ENCODE measurements at places on chromosomes 2 and 18. TPM values are rescaled to one million over a fixed set of nuclear protein-coding genes. Genes with fewer than 3 reads are reported as not detected.

- DNase-seq: no peak
Measured at GRCh38 chr2:219252570-219252899, 508 bp upstream of the TUBA4B start.

GRCh38 chr2:202965810-202966460, 48.7 kb upstream of the NBEAL1 start:
- DNase-seq: no peak

GRCh38 chr2:218282173-218282991, 9.9 kb downstream of the TMBIM1 start:
- no peak for DNase-seq

- DNase-seq: no peak
Measured at GRCh38 chr2:206108713-206109112, 22.7 kb upstream of the INO80D start.

DNA sequence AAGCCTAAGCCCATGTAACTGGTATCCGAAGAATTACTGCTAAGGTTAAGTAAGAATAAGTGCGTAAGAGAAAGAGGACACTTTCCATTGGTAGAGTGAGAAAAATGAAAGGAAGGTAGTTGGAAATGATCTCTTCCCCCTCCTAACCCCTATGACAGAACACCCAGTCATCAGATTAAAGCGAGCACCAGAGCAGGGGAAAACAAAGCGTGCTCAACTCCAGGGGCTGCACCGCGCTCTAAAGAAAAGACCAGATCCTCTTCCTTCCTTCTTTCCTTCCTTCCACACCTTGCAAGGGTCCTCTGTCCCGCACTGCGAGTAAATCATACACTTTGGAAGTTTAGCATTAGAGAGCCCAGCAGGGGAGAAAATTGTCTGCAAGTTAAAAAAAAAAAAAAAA, 971 bp upstream of the CDH7 start:
- DNase-seq: no peak

DNA sequence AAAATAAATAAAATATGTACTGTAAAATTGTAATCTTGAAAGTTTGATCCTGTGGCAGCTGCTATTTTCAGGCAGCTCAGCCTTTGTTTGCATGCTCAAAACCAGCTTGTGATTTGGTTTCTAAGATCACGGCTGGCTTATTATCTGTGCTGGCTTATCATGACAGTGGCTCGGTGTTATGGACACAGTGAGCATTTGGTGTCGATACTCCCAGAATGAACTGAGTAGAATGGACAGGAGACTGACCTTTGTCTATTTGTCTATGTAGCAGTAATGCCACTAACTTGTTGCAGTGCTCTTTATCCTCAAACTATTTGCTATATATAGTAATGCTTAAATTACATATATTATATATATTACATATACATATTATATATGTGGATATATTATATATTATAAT, 58.8 kb downstream of the NEDD4L start:
- no peak for DNase-seq

- no peak for DNase-seq
Measured at GRCh38 chr2:11117776-11118175, 37.5 kb upstream of the SLC66A3 start.

DNA sequence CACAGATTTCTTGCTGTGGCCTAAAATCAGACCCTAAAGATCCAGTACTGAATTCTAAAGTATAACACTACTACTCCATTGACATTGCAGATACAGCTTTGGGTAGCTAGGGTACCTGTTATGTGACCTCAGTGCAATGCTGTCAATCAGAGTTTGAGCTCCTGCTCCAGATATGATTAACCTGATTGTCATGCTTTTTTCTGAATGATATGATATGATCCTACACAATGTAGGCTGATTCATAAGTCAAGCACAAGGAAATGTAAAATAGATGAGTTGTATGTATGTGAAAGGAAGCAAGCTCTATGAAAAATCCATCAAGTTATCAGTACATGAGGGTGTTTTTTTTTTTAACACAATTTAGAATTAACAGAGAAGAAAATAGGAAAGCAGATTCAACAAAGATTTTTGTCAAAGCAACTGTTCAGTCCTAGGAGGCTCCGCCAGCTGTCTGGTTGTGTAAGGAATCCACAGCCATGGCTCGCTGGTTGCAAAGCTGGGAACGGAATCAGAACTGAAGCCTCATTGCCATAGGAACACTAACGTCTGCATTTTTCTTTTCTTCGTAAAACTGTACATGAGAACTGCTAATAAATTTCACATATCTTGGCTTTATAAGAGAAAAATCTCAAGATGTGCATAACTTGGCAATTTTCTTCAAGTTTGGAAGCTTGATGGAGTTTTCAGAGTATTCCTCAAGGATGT, 52.9 kb downstream of the NR4A2 start:
- DNase-seq: no peak

DNA sequence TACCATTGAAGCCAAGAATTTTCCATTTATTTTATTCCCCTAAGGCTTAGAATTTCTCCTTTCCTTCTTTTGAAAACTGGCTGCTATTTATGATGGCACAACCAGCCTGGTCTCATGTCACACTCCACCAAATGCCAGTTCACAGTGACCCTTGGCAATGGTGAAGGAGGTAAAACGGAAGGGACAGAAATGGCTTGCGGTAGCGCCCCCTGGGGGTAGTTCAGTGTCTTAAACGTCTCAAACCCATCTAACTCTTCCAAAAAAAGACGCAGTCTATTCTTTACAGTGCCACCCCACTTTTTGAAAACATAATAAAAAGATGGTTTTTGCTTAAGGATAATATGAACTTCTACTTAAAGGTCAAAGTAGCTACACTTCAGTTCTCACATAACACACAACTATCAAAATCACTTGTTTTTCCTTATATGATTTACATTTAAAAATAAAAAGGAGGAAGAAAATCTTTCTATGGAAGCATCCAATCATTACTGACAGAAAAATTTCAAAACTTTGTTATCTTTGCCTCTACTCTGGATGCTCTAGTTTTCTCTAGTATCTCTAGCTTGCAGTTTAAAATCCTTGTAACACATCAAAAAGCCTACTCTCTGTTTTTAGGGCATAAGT, 28.0 kb downstream of the PNO1 start:
- DNase-seq: no peak

GRCh38 chr2:151363709-151364108, 6.3 kb downstream of the TNFAIP6 start:
- DNase-seq: no peak

DNA sequence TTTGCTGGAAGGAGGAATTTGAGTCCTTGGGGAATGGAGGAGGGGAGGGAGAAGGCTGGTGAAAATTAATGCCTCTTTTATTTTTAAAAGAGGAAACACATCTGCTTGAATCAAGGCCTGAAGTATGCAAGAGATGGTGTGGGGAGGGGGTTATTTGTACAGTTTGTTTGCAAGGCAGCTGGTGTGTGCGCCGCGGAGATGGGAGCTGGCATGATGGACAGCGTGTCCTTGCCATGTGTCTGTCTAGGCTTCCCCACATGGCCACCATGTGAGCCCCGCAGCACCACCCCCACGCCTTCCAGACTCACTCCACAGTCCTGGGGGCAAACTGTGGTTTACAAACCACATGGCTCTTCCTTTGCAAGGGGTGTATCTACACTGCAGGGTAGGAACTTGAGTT, 154.8 kb upstream of the APCDD1 start:
- DNase-seq: no peak

DNA sequence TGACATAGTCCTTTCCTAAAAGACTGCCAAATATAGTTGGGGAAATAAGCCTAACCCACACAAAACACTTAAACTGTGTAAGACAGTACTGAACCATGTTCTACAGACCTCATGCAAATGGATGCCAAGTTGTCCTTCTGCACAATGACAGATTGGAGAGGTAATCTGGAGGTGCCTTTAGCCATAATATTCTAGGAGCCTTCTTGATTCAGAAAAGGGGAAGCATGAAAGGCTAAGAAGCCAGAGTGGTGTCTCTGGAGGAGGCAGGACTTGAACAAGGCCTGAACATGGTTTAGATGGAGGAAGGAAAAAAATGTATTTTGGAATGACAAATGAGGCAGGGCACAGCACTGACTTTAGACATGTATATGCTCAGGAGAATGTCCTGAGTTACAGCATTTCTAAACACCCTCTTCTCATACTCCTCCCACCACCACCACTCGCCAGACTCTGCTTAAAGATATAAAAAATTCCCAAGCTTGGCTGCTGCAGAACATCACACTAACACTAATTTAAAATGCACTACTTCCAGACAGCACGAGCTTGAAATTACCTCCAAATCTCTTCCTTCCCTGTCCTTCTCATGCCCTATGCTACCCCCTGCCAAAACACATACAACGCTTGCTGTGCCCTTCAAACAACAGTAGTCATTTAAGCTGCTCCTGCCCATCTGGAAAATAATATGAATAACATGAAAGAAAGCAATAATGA, 110.4 kb downstream of the ANKRD44 start:
- DNase-seq: no peak

DNA sequence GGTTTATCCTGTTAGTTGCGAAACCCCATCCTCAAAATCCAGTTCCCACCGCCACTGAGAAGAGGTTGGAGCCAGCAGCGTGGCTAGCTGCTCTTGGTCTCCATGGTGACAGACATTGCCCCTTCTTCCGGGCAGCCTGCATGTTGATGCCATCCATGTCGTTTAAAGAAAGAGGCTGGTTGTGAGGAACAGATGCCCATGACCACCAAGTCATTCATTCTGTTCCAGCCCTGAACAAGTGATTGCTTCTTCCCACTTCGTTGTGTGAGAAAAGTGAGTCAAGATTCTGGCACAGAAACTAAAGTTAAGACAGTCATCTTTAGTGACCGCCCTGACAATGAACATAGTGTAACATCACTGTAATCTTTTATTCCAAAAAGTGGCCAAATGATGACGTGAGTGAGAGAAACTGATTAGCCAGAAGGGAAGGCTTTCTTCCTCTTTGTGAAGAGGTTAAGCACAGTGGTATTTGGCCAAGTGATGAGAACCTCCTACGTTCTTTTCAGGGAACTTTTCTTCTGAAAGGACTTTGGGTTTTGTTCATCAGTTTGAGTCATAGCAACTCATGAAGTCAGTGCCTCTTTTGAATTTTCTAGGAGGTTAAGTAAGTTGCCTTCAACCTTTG, 272.5 kb downstream of the GALR1 start:
- DNase-seq: no peak

GRCh38 chr18:45771587-45772480, 47.9 kb downstream of the SLC14A1 start:
- DNase-seq: no peak

DNA sequence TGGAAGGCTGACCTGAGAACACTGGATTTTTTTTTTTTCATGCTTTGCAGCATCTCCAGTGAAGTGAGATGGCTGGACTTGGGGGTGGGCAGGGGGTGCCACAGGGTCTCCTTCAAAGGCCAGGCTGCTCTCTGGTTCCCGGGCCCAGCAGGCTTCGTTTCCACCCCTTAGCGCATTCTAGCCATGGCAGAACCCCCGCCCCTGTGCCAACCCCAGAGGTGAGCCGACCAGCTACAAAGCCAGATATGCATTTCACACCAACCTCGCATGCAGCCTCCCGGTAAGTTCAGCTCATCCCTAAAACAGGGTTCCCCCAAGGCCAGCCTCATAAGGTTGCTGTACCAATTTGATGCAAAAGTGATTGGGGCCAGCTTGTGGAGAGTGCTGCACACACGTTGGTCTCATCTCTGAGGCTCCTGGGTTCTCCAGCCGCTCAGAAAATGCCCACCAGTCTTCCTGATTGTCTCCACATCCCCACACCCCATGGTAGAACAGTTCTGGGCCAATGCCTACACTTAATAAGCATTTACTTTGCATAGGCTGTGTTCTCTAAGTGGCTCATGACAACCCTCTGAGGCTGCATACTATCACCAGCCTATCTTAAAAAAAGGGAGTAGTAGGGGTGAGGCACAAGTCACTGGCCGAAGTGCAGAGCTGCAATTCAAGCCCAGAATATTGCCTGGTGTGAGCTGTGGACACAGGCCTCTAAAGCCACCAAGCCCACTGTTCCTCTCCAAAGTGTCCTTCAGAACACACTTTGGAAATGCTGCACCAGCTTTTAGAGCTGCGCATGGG, 23.3 kb downstream of the SMAD7 start:
- no peak for DNase-seq

GRCh38 chr2:165904432-165904831, 49.1 kb downstream of the TTC21B start:
- no peak for DNase-seq

DNA sequence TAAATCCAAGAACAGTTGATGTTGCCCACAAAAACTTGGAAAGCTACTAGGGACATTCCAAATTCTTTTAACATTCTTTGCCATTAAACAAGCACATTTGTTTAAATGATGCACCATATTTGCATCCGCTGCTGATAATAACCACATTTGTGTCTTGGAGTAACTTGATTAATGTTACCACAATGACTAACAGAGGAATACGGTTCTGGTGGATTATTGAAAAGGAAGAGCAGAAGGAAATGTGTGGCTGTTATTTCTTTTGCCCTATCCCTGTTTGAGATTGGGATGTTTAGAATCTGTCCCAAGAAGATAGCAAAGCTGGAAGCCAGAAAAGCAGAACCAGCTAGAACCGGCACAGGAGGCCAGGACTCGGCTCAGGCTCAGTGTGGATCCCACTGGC, 39.2 kb upstream of the RASGRP3 start:
- no peak for DNase-seq

DNA sequence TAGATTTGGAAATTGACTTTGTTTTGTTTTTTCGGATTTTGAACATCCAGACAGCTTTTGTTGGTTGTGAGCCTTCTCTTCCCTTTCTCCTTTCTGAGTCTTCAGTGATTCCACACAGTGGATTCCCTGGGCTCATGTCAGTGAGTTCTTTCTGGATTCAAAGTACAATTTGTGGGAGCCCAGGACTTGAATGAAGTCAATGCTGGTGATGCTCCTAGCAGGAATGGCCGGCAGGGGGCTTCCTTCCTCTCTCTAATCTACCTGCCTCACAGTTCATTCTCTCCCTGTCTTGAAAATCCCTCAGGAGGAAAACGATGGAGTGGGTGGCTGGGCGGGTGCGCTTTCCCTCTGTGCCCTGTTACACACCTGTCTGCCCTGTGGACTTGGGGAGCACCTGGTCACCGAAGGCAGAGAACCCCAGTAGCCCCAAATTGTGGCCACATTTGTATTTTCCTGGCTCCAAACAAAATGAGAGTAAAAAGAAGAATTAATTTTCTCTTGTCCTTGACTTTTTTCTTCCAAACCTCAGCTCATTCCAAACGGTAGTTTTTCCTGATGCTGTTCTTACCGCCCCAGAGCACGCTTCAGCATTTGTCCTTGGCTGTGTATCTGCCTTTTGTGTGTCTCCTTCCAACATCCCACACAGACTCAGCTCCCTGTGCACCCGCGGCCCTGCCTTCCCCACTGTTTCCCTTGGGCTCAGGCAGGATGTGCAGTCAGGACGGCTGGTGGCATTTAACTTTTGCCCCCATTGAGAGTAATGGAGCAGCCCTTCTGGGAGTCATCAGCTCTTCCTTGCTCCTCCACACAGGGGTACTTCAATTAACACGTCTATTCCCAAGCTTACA, 86.6 kb downstream of the MARCO start:
- DNase-seq: no peak

Gene VWC2L
- polyA plus RNA-seq: 0.06 TPM

Gene TWIST2
- polyA plus RNA-seq: 6.9 TPM

Gene INSIG2
- polyA plus RNA-seq: 37.7 TPM

Gene INPP1
- 23.6 TPM for polyA plus RNA-seq

Gene CCDC148
- 9.6 TPM for polyA plus RNA-seq

Gene OSBPL6
- 6.1 TPM for polyA plus RNA-seq

Gene SMAD2
- polyA plus RNA-seq: 91.1 TPM

Measured in left renal pelvis (tissue), 4 donors.